Thymus (tissue), 14 donors: ENCODE measurements at places on chromosomes 7 and 10. TPM values are rescaled to one million over a fixed set of nuclear protein-coding genes. Genes with fewer than 3 reads are reported as not detected.

GRCh38 chr7:121054925-121055324 is 66.4 kb downstream of the CPED1 start:
- no peaks in the 10 kb centered on the region for H3K36me3 ChIP-seq
- no peaks in the 10 kb centered on the region for H3K27me3 ChIP-seq
- no peak overlapping the region for H3K4me3 ChIP-seq
- DNase-seq: no peak

GRCh38 chr10:35890676-35891495 is 248.8 kb upstream of the FZD8 start:
- H3K4me1 ChIP-seq: no peaks in the 10 kb centered on the region
- DNase-seq: no peak
- no peaks in the 10 kb centered on the region for H3K27me3 ChIP-seq
- no peak overlapping the region for H3K27ac ChIP-seq
- no peak overlapping the region for H3K4me3 ChIP-seq

- no peak overlapping the region for H3K27ac ChIP-seq
- DNase-seq: no peak
- no peaks in the 10 kb centered on the region for H3K4me1 ChIP-seq
- H3K27me3 ChIP-seq: peaks cover 49% of the 10 kb centered on the region
These were observed 4.2 kb downstream of the TMEM176A start for GRCh38 chr7:150804802-150805201.

The ABCA13 gene
- polyA plus RNA-seq: 0.91 TPM

GRCh38 chr10:82429302-82429701 is 554.3 kb downstream of the NRG3 start:
- no peaks in the 10 kb centered on the region for H3K4me1 ChIP-seq
- no peaks in the 10 kb centered on the region for H3K27me3 ChIP-seq
- no peaks in the 10 kb centered on the region for H3K36me3 ChIP-seq
- H3K4me3 ChIP-seq: no peak overlapping the region

GRCh38 chr10:13349463-13350274 is 1.6 kb upstream of the SEPHS1 start:
- H3K4me1 ChIP-seq: peaks cover 49% of the 10 kb centered on the region
- no peak for DNase-seq
- peak overlapping the region; percentile 71 for H3K4me3 ChIP-seq
- H3K27ac ChIP-seq: no peak overlapping the region
- H3K27me3 ChIP-seq: peaks cover 42% of the 10 kb centered on the region

- H3K36me3 ChIP-seq: no peaks in the 10 kb centered on the region
- no peak overlapping the region for H3K4me3 ChIP-seq
- H3K27ac ChIP-seq: no peak overlapping the region
- no peaks in the 10 kb centered on the region for H3K27me3 ChIP-seq
- H3K4me1 ChIP-seq: no peaks in the 10 kb centered on the region
These were observed 104.7 kb downstream of the DGKI start for GRCh38 chr7:137742051-137742450.

GRCh38 chr7:56157238-56157790 is 41.1 kb upstream of the NUPR2 start:
- H3K27me3 ChIP-seq: no peaks in the 10 kb centered on the region
- no peaks in the 10 kb centered on the region for H3K4me1 ChIP-seq
- no peak overlapping the region for H3K4me3 ChIP-seq
- no peaks in the 10 kb centered on the region for H3K36me3 ChIP-seq
- no peak overlapping the region for H3K27ac ChIP-seq

GRCh38 chr10:128063736-128064107 is 62.5 kb downstream of the MKI67 start:
- H3K4me1 ChIP-seq: peaks cover 42% of the 10 kb centered on the region
- peak overlapping the region; percentile 80 for H3K27ac ChIP-seq
- H3K4me3 ChIP-seq: no peak overlapping the region
- no peaks in the 10 kb centered on the region for H3K27me3 ChIP-seq
- no peak for DNase-seq

GRCh38 chr10:17428351-17429097 is 25.9 kb downstream of the ST8SIA6 start:
- peaks cover 7% of the 10 kb centered on the region for H3K4me1 ChIP-seq
- H3K27ac ChIP-seq: peak overlapping the region; percentile 37
- no peak overlapping the region for H3K4me3 ChIP-seq
- H3K36me3 ChIP-seq: no peaks in the 10 kb centered on the region
- no peaks in the 10 kb centered on the region for H3K27me3 ChIP-seq

GRCh38 chr10:72303424-72304128 is 29.9 kb downstream of the DDIT4 start:
- DNase-seq: no peak
- H3K27me3 ChIP-seq: no peaks in the 10 kb centered on the region
- H3K27ac ChIP-seq: no peak overlapping the region
- H3K36me3 ChIP-seq: no peaks in the 10 kb centered on the region
- peaks cover 28% of the 10 kb centered on the region for H3K4me1 ChIP-seq

- DNase-seq: no peak
These were observed 100.4 kb upstream of the ACBD5 start for GRCh38 chr10:27341001-27341400.

DNA sequence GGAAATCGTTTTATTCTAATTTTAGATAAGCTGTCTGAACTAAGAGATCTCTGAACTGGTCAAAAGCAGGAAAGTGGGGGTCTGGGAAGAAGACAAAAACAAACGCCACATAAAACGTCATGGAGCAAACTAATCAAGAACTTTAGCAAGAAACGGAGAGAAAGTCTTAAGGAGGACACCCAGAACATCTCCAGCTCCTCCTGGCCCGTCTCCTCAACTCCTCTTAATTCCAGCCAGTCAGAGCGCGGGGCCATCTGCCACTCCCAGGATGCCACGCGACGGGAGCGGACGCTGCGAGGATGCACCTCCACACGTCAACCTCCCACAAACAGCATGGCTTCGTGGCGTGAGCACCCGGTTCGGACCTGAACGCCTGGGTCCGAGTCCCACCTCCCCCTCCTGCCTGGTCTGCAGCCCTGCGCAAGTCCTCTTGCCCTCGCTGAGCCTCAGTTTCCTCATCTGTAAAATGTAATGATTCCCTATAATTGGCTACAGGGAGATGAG is 598 bp downstream of the MMS19 start:
- peaks cover 14% of the 10 kb centered on the region for H3K4me1 ChIP-seq
- peak; percentile 76 for DNase-seq
- H3K27me3 ChIP-seq: peaks cover 25% of the 10 kb centered on the region
- H3K4me3 ChIP-seq: peak overlapping the region; percentile 100
- H3K27ac ChIP-seq: peak overlapping the region; percentile 97
- peaks cover 8% of the 10 kb centered on the region for H3K36me3 ChIP-seq

DNA sequence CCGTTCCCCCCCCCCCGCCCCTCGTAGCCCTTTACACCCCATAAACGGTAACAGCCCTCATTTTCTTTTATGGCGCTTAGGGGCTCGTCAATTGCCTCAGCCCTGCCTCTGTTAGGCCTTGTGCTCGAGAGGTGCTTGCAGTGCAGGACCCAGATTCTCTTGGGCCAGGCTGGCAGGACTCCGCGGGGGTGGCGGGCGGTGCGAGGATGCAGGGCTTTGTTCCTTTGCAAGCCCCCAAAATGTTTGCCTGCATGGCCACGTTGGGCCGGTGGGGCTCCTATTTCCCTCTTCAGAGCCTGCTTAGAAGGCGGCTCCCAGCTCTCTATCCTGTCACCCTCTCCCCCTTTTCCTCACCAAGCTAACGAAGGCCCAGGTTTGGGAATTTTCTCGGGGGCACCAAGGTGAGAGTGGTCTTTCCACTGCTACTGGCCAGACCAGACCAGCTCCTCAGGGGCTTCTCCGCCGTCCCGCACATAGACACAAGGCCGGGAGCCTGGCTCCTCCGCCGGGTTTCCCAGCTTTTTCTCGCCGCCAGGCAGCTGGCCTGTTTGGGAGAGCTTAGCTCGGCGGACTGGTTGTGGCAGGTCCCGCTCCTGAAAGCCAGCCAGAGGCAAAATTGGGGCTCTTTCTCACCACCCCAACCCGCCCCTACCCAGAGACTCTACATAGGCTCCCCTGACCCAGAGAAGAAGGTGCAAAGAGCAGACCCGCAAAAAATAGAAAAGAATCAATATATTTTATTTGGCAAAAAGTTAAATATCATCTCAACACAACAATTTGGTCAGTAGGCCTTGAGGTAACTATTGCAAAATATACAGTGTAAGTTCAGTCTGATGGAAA is 3.4 kb downstream of the HOXA9 start:
- H3K27ac ChIP-seq: no peak overlapping the region
- no peaks in the 10 kb centered on the region for H3K36me3 ChIP-seq
- H3K4me1 ChIP-seq: peaks cover 35% of the 10 kb centered on the region
- H3K4me3 ChIP-seq: no peak overlapping the region
- no peak for DNase-seq

The PLPP4 gene
- polyA plus RNA-seq: 0.27 TPM

- H3K27ac ChIP-seq: no peak overlapping the region
- H3K4me1 ChIP-seq: no peaks in the 10 kb centered on the region
- no peak overlapping the region for H3K4me3 ChIP-seq
- no peak for DNase-seq
- H3K36me3 ChIP-seq: no peaks in the 10 kb centered on the region
- no peaks in the 10 kb centered on the region for H3K27me3 ChIP-seq
These were observed 40.1 kb upstream of the PPP1R17 start for GRCh38 chr7:31646942-31647341.

The LRRC18 gene
- polyA plus RNA-seq: 0.07 TPM

The SEC61G gene
- polyA plus RNA-seq: 357 TPM

The ITPRID1 gene
- 0.02 TPM for polyA plus RNA-seq

The KCND2 gene
- 0.11 TPM for polyA plus RNA-seq

DNA sequence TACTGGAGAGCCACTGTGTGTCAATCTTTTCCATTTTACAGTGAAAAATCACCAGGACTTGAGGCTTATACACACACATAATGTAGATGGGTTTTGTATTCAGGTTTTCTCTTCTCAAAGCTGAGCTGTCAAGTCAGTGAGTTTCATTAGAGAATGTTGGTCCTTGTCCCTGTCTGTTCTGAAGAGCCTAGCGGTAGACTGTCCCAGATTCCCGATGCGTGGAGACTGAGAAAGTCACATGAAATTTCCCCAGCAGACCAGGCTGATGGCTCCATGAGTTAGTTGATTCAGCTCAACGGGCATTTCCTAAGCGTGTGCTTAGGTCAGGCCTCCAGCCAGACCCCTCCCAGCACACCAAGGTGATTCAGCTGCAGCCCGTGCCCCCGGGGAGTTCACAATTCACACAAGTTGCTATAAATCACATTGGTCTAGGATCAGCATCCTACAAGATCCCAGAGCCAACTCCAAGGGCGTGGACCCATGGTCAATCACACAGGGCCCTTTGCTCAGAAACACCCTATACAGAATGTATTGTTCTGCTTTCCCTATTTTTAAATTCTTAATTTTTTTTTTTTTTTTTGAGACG is 17.2 kb downstream of the CHST15 start:
- no peaks in the 10 kb centered on the region for H3K36me3 ChIP-seq
- no peak for DNase-seq
- no peaks in the 10 kb centered on the region for H3K27me3 ChIP-seq
- H3K4me1 ChIP-seq: peaks cover 57% of the 10 kb centered on the region
- H3K4me3 ChIP-seq: no peak overlapping the region

GRCh38 chr10:117130346-117130745 is 7.7 kb downstream of the VAX1 start:
- H3K4me1 ChIP-seq: no peaks in the 10 kb centered on the region
- no peak overlapping the region for H3K27ac ChIP-seq
- H3K36me3 ChIP-seq: no peaks in the 10 kb centered on the region
- H3K4me3 ChIP-seq: no peak overlapping the region
- DNase-seq: no peak

The FBXO24 gene
- polyA plus RNA-seq: 1.3 TPM

The CYP2C19 gene
- 0.02 TPM for polyA plus RNA-seq

DNA sequence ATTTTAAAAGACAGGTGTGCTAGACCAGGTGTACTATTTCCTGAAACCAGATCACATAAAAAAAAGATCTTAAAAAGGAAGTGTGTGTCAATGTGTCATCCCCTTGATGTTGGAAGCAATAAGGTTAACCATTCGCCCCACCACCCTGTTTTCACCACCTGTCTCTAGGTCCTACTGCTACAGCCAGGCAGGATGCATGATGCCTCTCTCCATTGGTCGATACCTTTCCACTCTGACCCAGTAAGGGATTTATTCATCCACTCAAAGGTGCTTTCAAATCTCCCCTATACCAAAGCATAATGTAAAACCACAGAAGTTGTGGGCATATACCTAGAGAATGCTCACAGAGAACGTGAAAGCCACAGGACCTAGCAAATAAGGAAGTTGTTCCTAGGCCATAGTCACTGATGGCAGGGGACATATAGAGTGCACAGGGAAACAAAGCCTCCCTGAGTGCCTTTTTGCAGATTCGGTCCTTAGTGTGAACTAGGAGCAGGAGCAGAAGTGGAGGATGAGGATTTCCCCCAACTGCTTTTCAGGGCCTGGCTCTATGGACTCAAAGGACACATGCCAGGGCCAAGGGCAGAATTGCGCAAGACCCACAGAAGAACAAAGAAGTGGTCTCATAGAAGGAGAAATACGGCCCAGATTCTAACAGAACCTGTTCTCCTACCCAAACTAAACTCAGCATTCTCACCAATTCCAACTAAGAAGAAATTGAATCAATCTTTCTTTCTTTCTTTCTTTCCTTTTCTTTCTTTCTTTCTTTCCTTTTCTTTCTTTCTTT is 631.5 kb upstream of the NRP1 start:
- no peaks in the 10 kb centered on the region for H3K36me3 ChIP-seq
- no peak overlapping the region for H3K27ac ChIP-seq

GRCh38 chr7:84450772-84451171 is 256.2 kb upstream of the SEMA3A start:
- H3K4me1 ChIP-seq: no peaks in the 10 kb centered on the region
- DNase-seq: no peak
- H3K36me3 ChIP-seq: no peaks in the 10 kb centered on the region
- H3K27me3 ChIP-seq: no peaks in the 10 kb centered on the region
- no peak overlapping the region for H3K4me3 ChIP-seq
- H3K27ac ChIP-seq: no peak overlapping the region

DNA sequence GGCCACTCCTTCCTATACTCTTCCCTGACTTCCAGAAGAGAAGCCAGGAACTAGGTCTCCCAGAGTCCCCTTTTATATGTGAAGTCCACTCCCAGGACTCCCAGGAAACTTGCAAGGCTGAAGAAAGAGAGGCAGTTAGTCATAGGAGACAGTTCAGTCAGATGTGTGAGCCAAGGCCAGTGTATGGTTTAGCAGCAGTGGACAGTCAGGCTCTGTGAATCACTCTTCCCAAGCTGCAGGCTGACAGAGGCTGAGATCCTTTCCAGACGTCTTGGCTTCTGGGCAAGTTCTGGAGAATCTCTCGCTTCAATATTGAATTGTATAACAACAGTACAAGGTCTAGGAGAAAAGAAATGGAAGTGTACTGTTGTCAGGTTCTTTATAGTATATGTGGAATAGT is 26.9 kb downstream of the BLVRA start:
- H3K27ac ChIP-seq: no peak overlapping the region
- DNase-seq: no peak
- H3K27me3 ChIP-seq: no peaks in the 10 kb centered on the region
- no peak overlapping the region for H3K4me3 ChIP-seq
